GM12865 (cell line): ENCODE measurements at places on chromosomes 11 and 22.

DNA sequence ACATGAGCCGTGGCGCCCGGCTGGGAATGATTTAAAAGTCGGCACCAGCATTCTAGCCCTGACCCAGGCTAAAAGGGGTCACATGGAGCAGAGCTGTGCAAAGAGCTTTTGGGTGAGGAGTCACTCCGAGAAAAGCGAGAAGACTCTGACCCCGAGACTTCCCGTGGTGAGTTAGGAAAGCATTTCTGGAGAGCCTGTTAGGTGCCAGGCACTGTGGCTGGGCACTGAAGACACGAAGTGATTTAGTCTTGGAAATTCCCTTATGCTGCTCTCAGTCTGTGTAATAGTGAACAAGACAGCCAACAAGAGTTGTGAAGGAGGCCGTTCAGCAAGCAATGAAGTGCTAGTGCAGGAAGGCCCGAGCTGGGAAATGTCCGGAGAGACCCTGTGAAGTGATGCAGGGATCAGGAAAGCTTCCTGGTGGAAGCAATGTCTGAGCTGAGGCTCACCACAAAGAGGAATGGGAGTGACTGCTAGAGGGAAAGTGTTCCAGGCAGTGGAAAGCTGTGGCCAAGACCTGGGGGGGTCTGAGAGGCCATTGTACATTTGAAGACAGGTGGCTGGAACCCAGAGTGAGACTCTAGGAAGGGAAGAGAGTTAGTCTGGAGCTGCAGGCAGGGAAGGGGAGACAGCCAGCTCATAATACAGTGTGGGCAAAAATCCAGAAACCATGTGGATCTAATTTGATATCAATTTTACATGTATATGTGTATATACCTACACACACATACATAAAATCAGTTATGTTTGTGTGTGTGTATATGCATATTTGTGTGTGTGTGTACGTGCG lies 31.6 kb downstream of the MARK2 start:
- peak; percentile 59 for DNase-seq

- DNase-seq = no peak
Measured at GRCh38 chr11:60955571-60955970, 3.6 kb upstream of the SLC15A3 start.

- DNase-seq = no peak
Measured at GRCh38 chr11:114073007-114073827, 13.7 kb downstream of the ZBTB16 start.

DNA sequence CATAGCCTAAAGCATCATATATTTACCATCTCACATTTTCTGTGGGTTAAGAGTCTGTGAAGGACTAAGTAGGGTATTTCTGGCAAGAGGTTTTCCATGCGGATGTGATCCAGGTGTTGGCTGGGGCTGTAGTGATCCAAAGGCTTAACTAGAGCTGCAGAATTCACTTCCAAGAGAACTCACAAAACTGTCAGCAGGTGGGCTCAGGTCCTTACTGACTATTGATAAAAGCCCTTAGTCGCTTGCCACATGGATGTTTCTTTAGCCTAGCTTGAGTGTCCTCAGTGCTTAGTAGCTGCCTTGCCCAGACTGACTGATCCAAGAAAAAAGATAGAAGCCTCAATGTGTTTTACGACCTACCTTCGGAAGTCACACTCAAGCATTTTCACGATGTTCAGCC lies 250.8 kb downstream of the CNTN5 start:
- DNase-seq = no peak

DNA sequence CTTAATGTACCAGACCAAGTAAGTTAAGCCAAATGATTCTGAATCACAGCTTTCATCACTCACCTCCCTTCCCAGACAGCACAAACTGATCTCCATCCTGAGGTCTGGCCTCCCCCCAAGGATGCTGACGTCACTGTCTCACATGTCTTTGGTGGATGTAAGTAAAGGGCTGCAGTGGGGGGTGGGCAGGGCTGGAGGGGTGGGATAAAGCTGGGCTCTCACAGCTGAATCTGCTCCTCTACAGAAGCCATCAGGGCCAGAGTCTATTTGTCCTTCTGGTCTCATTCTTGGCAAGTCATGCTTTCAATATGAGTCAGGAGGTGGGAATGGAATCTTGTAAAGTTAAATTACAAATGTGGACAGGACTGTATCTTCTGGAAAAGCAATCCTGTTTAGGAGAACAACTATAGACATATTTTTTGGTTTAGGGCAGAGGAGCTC lies 32.7 kb downstream of the P4HA3 start:
- no peak for DNase-seq

GRCh38 chr11:82765466-82766034 lies 31.9 kb upstream of the FAM181B start:
- peak; percentile 9 for DNase-seq

DNA sequence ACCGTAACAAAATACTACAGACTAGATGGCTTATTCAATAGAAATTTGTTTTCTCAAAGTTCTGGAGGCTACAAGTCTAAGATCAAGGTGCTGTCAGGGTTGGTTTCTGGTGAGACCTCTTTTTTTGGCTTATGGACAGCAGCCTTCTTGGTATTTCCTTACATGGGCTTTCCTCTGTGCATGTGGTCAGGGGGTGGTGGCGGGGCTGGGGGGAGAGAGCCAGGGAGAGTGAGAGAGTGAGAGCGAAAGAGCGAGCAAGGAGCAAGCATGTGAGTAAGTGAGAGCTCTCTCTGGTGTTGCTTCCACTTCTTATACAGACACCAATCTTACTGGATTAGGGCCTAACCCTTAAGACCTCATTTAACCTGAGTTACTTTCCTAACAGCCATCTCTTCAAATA lies 181.5 kb downstream of the TMEM135 start:
- peak; percentile 6 for DNase-seq

GRCh38 chr11:69995697-69996096 lies 82.4 kb upstream of the ANO1 start:
- DNase-seq = no peak

GRCh38 chr11:37503411-37504059 lies 905.5 kb upstream of the RAG2 start:
- peak; percentile 47 for DNase-seq

- no peak for DNase-seq
Measured at GRCh38 chr22:28711341-28711740, 30.3 kb downstream of the CHEK2 start.

- DNase-seq = no peak
Measured at GRCh38 chr22:35478633-35479107, 62.0 kb upstream of the RASD2 start.

GRCh38 chr22:23159291-23159630 lies 14.0 kb downstream of the RAB36 start:
- no peak for DNase-seq

GRCh38 chr11:12692229-12693075 lies 18.2 kb downstream of the TEAD1 start:
- no peak for DNase-seq

- no peak for DNase-seq
Measured at GRCh38 chr11:78281511-78281910, 92.8 kb downstream of the USP35 start.

DNA sequence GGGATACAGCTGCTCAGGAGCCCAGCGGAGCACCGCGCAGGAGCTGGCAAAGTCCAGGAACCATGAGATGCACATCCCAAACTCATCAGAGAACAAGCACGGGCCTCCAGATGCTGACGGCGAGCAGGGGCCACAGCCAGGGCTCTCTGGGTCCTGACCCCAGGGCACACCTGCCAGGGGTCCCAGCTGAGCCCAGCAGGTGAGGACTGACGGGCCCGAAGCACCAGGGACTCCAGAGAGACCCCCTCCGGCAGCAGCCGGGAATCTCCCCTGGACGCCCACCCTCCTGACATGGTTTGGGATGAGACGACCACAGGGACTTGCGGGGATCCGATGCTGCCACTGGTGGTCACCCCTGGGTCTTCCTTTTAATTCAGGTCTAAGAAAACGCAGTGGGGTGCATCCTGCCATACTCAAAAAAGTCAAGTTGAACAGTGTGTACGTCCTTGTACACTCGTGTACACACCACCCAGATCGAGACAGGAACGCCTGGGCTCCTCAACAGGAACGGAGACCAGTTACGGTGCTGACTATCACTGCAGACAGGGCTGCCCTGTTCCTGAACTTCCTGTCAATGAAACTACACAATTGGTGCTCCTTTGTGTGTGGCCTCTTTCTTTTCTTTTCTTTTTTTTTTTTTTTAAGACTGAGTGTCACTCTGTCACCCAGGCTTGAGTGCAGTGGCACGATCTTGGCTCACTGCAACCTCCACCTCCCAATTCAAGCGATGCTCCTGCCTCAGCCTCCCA lies 21.9 kb downstream of the TTLL8 start:
- no peak for DNase-seq

DNA sequence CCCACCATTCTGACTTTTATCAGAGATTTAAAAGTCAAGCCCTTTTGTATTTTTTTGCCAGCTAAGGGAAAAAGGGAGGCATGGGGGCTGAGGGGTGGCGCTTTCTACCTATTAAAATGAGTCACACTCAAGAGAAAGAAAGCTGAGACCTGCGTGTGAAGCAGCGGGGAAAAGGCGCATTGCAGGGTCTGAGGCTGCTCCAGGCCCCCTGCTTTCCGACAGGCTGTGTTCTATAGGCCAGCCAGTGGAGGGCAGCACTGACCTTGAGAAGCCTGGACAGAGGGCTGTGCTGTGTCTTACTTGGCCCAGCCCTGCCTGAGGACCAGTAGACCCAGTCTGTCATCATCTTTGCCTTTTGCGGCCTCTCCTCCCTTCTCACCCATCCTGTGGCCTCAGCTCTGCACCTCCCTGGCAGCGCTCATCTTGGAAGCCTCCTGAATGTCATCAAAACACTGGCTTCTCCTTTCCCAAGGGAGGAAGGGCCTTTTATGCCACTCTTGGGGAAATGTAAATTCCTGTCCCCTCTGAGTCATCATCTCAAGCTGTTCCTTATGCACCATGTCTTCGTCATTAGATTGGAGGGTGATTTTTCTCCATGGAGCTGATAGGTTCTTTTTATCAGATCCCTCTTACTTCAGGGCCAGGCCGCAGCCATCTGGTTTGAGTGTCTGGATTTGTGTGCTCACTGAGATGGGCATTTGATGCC lies 12.6 kb upstream of the MAPK8IP1 start:
- DNase-seq = peak; percentile 47

- no peak for DNase-seq
Measured at GRCh38 chr22:17266251-17266971, 47.2 kb upstream of the ADA2 start.

GRCh38 chr11:117633976-117634755 lies 162.8 kb downstream of the DSCAML1 start:
- DNase-seq = no peak

- DNase-seq = no peak
Measured at GRCh38 chr22:36469094-36469710, 12.2 kb downstream of the TXN2 start.

GRCh38 chr22:48980918-48981317 lies 846.8 kb downstream of the BRD1 start:
- no peak for DNase-seq

DNA sequence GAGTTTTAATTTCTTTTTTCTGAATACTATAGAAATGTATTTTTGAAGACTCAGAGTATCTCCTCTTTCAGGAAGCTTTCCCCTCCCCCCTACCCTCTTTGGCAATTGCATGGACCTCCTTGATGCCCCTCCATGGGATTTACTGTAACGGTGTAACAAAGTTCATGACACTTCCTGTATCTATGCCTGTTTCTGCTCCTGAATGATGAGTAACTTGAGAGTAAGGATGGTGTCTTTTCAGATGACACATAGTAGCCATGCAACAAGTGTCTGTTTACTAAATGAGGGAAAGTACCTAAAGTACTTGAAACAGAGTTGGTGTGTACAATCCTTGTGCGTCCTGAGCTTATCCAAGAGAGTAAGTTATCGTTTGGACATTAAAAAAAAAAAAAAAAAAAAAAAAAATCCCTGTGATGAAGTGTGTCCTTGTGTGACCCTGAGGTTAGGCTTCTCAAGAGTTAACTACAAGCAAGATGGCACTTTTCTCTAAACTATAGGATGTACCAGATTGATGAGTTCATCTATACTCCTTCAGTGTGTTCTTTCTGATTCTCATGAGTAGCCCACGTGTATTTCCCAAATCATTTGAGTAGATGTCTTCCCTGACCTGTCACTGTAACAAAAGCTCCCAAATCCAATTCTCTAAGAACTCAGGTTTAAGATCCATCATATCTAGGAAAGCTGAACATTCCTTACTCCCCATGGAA lies 7.4 kb downstream of the ETS1 start:
- peak; percentile 37 for DNase-seq

- DNase-seq = peak; percentile 74
Measured at GRCh38 chr11:6757373-6757967, 14.3 kb downstream of the OR2AG2 start.

GRCh38 chr11:126544108-126545056 lies 188.9 kb downstream of the ST3GAL4 start:
- DNase-seq = no peak

DNA sequence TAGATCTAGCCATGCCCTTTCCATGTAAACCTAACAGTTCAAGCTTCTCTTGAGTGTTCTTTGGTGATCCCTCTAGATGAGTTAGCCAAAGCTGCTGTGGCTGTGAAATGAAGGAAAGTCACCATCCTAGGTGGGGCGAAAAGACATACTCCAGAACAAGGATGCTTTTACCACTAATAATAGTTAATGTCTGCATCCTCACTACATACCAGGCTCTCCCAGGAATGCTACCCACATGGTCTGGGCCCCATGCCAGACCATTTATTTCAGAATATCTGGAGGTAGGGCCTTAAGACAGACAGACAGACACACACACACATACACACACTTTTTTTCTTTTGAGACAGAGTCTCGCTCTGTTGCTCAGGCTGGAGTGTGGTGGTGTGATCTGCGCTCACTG lies 14.7 kb downstream of the ABTB2 start:
- no peak for DNase-seq

- no peak for DNase-seq
Measured at GRCh38 chr22:25627271-25627852, 62.9 kb downstream of the GRK3 start.

- DNase-seq = peak; percentile 71
Measured at GRCh38 chr11:35305670-35306382, 113.5 kb downstream of the SLC1A2 start.

GRCh38 chr11:57735619-57736298 lies 5.5 kb upstream of the SELENOH start:
- DNase-seq = peak; percentile 50

DNA sequence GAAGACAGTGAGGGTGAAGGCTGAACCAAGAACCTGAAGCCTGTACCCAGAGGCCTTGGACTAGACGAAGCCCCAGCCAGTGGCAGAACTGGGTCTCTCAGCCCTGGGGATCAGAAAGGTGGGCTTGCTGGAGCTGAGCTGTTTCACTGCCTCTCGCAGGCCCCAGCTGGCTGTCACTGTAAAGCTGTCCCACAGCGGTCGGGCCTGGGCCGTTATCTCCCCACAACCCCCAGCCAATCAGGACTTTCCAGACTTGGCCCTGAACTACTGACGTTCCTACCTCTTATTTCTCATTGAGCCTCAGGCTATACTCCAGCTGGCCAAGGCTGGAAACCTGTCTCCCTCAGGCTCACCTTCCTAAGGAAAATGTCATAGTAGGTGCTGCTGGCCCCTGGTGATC lies 4.1 kb downstream of the PPP1CA start:
- no peak for DNase-seq

GRCh38 chr11:74306435-74307175 lies 4.8 kb downstream of the P4HA3 start:
- DNase-seq = no peak

- DNase-seq = no peak
Measured at GRCh38 chr11:100639140-100639539, 47.9 kb upstream of the ARHGAP42 start.
